Cerebellar cortex (tissue), 1 donor: ENCODE measurements at places on chromosomes 4 and X.

- DNase-seq, result no peak
Observed at GRCh38 chr4:6529021-6529420, 46.0 kb upstream of the MAN2B2 start.

- no peak for DNase-seq
Observed at GRCh38 chr4:5863461-5864113, 29.3 kb downstream of the CRMP1 start.

DNA sequence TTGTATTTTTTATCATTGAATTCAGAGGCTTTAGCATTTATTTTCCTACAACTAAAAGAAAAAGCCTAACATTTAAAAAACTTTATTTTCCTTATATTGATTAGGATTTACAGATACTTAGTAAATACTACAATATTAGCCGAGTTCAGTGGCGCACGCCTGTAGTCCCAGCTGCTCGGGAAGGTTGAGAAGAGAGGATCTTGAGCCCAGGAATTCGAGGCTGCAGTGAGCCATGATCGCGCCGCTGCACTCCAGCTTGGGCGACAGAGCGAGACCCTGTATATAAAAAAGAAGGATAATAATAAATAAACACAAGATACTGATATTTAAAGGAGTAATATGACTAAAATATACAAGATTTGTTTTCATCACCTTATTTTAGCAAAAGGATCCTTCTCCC, 681 bp upstream of the UPF3B start:
- no peak for DNase-seq

DNA sequence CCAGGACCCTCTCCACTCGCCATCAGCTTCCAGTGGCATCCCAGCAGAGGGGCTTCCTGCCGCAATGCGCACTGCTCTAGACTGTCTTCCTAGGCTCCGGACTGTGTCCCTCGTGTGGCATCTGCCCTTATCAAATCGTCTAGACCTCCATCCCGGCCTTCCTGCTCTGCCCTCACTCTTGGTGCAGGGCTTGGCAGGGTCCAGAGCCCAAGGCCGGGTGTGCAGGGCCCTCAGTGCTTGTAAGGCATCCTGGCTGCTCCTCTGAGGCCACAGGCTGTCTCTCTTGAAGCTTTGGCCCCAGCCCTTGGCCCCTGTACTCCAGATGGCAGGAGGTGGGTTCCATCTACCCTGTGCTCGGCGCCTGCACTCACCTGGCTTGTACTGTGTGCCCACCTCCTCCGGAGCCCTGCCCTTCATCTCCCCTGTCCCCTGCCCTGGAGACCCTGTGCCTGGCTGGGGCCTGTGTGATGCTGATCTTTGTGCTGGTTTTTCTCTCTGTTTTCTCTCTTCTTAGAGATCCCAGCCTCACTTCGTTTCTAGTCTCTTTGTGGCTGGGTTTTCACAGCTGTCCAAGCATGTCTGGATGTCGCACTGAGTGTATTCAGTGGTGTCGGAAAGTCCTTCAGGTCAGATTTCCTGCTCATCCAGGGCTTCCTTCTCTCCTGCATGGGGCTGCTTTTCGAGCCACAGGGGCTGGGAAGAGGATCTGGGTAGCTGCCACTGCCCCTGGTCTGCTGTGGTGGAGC, 3.7 kb upstream of the TREX2 start:
- DNase-seq, result no peak

GRCh38 chrX:13288671-13289070, 31.2 kb downstream of the ATXN3L start:
- DNase-seq, result no peak

GRCh38 chrX:142060191-142060590, 144.9 kb downstream of the MAGEC2 start:
- no peak for DNase-seq

- DNase-seq, result no peak
Observed at GRCh38 chr4:28277931-28278330, 1417.3 kb downstream of the STIM2 start.

- no peak for DNase-seq
Observed at GRCh38 chr4:109128589-109128988, 173.9 kb downstream of the COL25A1 start.

- DNase-seq, result no peak
Observed at GRCh38 chrX:86830685-86831084, 682.4 kb downstream of the DACH2 start.

GRCh38 chr4:88033309-88033708, 25.9 kb downstream of the PKD2 start:
- peak; percentile 67 for DNase-seq

DNA sequence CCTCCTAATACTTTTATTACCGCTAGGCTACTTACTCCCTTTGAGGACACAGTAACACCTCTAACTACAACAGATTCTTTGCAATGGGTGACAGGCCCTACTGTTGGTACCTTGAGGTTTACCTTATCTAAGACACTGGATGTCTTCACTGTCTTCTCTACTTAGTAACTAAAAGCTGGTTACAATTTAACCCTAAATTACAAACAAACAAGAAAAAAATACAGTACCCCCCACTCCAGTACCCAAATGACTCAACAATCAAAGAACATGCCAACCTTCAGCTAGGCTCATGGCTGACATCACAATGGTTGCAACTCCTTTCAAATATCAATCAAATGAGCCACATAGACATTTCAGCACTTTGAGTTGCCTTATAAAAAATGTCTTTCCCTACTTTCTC, 198.0 kb downstream of the GUCY2F start:
- no peak for DNase-seq

DNA sequence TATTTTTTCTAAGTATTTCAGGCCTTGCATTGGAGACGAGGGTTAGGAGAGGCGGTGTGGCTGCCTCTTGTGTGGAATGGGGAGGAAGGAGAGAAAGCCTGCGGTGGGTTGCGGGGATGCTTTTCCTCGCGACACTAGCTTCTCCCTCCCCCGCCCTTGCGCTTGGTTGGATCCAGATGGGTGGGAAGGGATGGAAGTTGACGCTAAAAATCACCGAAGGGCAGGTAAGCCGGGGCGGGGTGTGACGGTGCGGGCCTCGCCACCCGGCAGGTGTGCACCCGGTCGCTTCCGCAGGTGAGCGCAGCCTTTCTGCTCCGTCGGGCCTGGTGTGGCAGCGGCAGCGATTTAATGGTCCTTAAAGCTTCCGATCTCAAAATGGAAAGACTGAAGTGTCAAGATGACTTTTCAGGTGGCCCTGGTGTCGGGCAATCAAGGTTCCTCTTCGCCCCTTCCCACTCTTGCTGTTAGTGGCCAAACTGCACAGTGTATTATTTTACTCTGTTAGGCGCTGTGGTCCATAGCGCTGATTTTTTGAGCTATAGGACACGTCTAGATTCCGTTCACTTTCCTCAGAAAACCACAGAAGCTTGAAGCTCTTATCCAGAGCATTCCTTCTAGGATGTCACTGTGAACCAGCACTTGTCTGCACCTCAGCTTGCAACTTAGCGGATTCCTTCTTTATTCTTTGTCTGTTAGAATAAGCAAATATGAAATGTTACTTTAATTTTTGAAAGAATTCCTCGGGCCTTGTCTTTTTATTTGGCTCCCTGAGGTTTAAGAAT, 765 bp downstream of the ENOPH1 start:
- no peak for DNase-seq

- DNase-seq, result no peak
Observed at GRCh38 chr4:8202108-8203051, 3.3 kb downstream of the SH3TC1 start.

- no peak for DNase-seq
Observed at GRCh38 chr4:21061902-21062301, 361.6 kb downstream of the PACRGL start.

GRCh38 chrX:67582436-67582835, 38.6 kb downstream of the AR start:
- no peak for DNase-seq

- DNase-seq, result no peak
Observed at GRCh38 chr4:87147116-87147515, 73.3 kb downstream of the KLHL8 start.

- no peak for DNase-seq
Observed at GRCh38 chr4:111450867-111451266, 694.4 kb upstream of the FAM241A start.

DNA sequence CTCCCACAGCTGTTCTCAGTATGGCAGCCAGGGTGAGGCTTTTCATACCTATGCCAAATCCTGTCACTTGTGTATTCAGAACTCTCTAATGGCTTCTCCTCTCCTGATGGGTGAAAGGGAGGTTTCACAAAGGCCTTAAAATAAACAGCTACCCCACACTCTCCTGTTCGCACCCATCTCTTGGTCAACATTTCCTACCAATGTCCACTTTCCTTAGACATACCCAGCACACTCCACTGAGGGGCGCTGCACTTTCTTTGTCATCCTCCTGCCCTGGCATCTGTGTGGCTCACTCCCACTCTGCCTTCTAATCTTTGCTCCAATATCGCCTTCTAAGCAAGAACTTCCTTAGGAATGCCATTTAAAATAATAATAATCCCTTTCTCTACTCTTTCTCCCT, 313.3 kb downstream of the PPP3CA start:
- no peak for DNase-seq

GRCh38 chr4:183147983-183148382, 48.9 kb downstream of the WWC2 start:
- no peak for DNase-seq

DNA sequence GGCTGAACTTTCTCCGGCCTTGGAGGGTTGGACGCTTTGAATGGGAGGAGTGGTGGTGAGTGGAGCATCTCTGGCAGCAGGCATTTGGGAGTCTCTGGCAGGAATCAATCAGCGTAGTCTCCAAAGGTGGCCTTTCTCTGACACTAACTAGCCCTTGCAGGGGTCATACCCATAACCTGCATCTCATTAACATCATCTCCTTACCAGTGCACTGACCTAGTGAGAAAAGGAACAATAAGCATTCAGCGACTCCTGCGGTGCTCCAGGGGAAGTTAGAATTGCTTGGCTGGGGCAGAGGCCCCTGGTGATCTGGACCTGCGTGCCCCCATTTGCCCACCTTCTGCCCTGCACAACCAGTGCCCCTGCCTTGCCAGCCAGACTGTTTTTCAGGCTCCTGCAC, 161.9 kb downstream of the PTTG2 start:
- DNase-seq, result no peak

DNA sequence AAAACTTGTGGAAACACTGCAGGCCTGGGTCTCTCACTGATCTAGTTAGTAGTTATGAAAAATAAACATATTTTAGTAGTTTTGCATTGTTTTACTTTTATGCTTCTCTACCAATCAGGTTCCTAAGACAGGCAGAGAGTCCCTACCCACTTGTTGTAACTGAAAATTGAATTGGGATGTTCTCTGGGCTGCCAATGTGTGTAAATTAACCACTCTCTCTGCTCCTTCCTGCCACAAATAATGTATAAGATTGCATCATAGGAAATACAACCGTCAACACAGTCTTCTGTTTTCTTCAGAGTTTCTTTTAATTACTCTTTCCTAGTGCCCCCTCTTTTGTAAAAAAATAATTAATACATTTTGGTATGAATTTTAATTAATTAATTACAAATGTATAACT, 677.3 kb downstream of the FSTL5 start:
- DNase-seq, result no peak

DNA sequence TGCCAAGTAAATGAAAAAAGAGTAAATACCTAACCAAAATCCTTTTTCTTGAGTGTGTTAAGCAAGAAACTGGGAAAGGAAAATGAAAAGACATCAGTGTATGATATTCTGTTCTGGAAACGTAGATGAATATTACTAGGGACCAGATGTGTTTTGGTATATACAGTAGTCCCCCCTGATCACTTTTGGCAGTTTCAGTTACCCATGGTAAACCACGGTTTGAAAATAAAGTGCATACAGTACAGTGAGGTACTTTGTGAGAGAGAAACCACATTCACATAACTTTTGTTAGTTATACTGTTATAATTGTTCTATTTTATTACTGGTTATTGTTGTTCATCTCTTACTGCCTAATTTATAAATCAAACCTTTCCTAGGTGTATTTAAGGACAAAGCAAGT, 250.9 kb downstream of the TENM3 start:
- DNase-seq, result no peak

GRCh38 chr4:174714393-174715211, 114.4 kb downstream of the GLRA3 start:
- peak; percentile 20 for DNase-seq

GRCh38 chr4:155999725-156000124, 46.1 kb upstream of the CTSO start:
- DNase-seq, result peak; percentile 15

- DNase-seq, result no peak
Observed at GRCh38 chrX:29478336-29479069, 736.9 kb upstream of the MAGEB2 start.

- DNase-seq, result no peak
Observed at GRCh38 chrX:149762696-149763614, 10.9 kb upstream of the HSFX1 start.

- no peak for DNase-seq
Observed at GRCh38 chrX:110413727-110414124, 55.1 kb downstream of the RTL9 start.

- DNase-seq, result no peak
Observed at GRCh38 chrX:41475191-41475590, 28.0 kb downstream of the NYX start.

GRCh38 chr4:174214101-174214878, 69.2 kb downstream of the FBXO8 start:
- no peak for DNase-seq

GRCh38 chrX:17736856-17737709, at the start of gene SCML1:
Gene SCML1, plus strand, starts transcription at chrX:17737493. Its CDS starts 6,694 bp downstream, at chrX:17744187.
- DNase-seq, result peak; percentile 96
